Stimulated activated CD4-positive, alpha-beta T cell treated with anti-CD3 and anti-CD28 coated beads, Interleukin-1b, Interleukin-23, amount 100 ng/mL, for 24 hours (primary cell): ENCODE measurements at places on chromosomes 6 and 20.
A peak's percentile ranks its signal among the peaks of the same experiment; 100 is the strongest.

DNA sequence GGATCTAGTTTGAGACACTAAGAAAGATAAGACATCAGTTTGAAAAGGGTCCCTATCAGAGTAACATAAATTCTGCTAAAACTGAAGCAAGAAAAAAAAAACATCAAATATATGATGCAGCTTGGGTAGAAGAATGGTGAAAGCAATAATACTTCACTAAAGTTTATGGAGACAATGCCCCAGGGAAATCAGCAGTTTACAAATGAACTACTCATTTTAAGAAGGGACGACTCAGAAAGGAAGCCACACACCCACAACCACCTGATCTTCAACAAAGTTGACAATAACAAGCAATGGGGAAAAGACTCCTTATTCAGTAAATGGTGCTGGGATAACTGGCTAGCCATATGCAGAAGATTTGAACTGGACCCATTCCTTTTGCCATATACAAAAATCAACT is 143.5 kb downstream of the TPBG start:
- no peak for DNase-seq

DNA sequence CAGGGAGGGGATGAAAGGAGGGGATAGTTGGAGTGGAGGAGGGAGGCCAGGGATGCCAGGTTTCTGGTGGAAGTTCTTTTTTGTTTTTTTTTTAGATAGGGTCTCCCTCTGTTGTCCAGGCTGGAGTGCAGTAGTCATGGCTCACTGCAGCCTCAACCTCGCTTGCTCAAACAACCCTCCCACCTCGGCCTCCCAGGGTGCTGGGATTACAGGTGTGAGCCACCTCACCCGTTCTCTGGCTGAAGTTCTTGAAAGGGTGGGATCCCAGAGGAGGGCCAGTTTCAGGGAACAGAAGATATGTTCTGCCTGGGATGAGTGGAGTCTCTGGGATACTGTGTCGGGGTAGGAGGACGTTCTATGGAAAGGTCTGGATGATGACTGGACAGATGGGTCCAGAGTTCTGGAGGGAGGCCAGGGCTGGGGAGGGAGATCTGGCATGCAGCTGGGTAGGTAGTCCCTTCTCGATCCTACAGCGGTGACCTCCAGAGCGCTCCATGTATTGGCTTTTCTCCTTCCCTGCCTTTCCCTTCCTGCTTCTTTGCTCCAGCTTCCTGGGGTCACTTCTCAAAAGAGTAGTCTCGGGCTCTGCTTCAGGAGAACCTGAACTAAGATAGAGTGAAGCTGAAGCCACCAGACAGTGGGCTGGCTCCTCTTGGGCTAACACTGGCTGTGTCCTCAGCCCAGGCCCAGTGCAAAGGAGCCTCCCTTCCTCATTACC is 12.7 kb upstream of the SRC start:
- DNase-seq: no peak

- no peak for DNase-seq
These were observed 19.8 kb upstream of the TINAG start for GRCh38 chr6:54288474-54288873.

DNA sequence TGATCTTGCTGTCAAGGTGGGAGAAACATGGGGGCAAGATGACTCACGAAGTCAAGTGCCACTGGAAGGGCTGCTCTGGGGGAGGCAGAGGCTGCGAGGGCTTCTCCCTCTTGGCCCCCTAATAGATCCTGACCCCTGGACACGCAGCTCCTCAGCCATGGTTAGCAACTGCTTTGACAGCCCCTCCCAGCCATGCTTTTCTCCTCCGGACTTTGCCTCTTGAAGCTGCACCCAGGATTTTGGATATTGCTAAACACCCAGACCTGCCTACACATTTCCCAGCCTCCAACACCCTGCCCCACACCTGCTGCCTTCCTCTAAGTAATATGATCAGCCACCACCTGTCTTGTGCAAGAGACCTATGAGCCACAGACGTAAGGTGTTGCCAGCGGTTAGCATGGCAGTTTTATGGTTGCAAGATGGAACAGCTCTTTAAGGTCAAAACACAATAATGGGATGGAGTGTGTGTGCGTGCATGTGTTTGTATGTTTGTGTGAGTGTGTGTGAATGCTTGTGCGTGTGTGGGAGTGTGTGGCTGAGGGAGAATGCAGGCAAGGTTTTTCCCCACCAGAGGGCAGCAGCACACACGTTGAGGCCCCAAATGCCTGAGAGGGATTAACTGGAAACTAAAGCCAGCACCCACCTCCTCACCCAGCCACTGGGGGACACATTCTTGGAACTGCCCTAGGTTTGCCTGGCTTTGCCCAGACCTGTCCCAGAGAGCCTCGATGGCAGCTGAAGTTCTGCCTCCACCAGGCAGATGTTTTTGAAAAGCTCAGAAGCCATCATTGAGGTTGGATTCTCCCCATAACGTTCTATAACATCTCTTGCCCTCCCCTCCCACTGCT is 2.5 kb downstream of the IP6K3 start:
- DNase-seq: peak; percentile 61

DNA sequence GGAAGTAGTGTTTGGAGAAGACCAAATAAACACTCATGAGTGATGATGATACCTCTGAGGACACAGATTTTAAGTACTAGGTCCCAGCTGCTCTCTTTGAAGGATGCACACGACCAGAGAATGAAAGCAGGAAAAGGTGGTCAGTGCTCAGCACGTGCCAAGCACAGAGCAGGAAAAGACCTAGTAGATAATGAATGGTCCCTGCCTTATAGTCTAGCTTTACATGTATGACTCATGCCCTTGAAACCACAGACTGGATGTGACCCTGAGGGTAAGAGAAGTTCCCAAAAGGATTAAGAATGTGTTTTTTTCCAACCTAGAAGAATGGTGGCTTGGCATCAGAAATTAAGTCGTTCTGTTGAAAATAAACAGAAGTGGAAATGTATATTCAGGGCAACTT is 2.8 kb upstream of the MC3R start:
- no peak for DNase-seq

DNA sequence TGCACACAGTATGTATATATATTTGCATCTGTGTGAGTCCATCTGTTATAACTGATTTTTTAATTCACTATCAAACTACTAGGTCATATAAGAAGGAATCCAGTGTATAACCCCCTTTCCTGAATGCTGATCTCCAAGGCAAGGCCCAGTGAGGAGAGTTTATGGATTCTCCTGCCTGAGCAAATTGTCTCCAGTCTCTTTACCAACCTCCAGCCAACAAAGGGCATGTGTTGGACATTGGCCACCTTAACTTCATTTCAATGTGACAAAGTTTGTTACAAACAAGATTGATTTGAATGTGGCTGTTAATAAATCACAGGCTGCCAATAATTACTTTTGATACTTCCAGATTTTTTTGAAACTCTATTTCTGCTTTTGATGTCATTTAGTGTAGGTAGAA is 191.6 kb downstream of the HAO1 start:
- no peak for DNase-seq

DNA sequence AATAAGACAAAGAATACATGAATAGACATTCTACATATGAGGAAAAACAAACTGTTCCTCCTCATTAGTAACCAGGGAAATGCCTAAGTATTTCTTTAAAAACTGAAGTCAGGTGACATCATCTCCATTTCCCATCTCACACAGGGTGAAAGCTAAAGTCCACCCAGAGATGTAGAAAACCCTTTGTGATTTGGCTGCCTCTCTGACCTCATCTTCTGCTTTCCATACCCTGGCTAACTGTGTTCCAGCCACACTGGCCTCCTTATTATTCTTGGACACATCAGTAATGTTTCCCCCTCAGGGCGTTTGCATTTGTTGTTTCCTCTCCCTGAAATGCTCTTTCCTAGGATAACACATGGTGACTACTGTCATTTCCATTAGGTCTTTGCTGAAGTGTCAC is 40.4 kb downstream of the ESF1 start:
- no peak for DNase-seq

GRCh38 chr6:5695260-5696245 is 311.2 kb downstream of the NRN1 start:
- DNase-seq: no peak

DNA sequence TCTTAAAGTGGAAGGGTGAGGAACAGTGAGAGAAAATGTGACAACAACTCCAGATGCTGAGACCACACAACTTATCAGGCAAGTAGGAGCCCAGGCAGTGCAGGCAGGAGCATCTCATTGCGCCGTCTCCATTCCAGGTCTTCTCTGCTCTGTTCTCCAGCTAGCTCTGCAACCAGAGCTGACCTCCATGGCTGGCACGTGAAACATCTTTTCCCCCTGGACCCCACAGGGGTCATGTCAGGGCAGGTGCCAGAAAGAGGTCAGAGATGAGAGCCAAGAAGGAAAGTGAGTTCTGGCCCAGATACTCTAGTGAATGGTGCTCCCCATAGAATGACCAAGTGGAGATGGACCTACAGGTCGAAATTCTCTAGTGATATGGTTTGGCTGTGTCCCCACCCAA is 281.4 kb downstream of the SMOC2 start:
- no peak for DNase-seq

DNA sequence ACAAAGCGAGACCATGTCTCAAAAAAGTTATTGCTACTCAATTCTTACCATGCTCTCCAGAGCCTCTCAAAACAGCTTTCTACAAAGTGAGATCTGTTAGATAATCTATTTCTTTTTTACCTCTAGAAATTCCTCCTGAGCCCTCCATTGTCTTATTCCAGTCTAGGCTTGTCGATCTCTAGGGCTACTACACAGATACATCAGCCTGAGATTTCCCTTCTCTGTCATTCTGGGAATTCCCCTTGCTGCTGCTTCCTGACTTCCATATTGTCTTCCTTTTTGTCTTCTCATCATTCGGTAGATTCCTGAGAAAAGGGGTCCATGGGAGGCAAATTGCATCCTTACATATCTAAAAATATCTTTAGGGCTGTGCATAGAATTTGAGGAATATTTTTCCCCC is 75.6 kb upstream of the GNRH2 start:
- no peak for DNase-seq

- no peak for DNase-seq
These were observed 3.9 kb downstream of the PLCG1 start for GRCh38 chr20:41141153-41141815.

GRCh38 chr6:12353731-12354130 is 63.6 kb downstream of the EDN1 start:
- DNase-seq: no peak

- no peak for DNase-seq
These were observed 77.7 kb downstream of the CDYL start for GRCh38 chr6:4853782-4854511.

- DNase-seq: no peak
These were observed 517.0 kb upstream of the CITED2 start for GRCh38 chr6:139891471-139891870.
